Dorsolateral prefrontal cortex (tissue), 122 donors: ENCODE measurements at places on chromosomes 16 and 17. TPM values are rescaled to one million over a fixed set of nuclear protein-coding genes. Genes with fewer than 3 reads are reported as not detected.

The TPPP3 gene
- 64.1 TPM for total RNA-seq

The CD300E gene
- 0.24 TPM for total RNA-seq

The GLP2R gene
- 24.5 TPM for total RNA-seq

The PABPN1L gene
- total RNA-seq: 0.36 TPM

The CD300LB gene
- total RNA-seq: not detected

The KLHL36 gene
- total RNA-seq: 40.6 TPM

The SLC38A8 gene
- 6.2 TPM for total RNA-seq

The OTOP2 gene
- not detected for total RNA-seq

The TVP23A gene
- 10.4 TPM for total RNA-seq

The CRLF3 gene
- total RNA-seq: 9.3 TPM

The WSCD1 gene
- total RNA-seq: 22.7 TPM

The HOXB6 gene
- total RNA-seq: not detected

The FOXC2 gene
- 0.58 TPM for total RNA-seq
